ENCODE measurements at places on chromosomes 5 and 9.

DNA sequence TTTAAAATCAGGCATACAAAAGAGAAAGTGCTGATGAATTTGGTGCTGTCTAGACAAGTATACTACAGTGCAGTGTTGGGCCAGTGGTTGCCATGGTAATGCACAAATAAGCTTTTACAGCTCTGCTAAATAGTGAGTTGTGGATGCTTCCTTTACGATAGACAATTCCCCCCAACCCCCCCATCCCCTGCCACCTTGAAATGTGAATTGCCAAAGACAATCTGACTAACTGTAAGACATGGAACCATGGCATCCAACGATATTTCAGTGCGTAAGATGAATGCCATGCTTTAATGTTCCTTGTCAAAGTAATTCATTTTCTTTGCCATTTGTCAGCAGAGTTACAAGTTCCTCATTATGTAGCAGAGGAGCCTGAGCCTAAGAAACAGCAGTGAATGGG lies 91.5 kb upstream of the NREP start:
- DNase-seq = no peak

DNA sequence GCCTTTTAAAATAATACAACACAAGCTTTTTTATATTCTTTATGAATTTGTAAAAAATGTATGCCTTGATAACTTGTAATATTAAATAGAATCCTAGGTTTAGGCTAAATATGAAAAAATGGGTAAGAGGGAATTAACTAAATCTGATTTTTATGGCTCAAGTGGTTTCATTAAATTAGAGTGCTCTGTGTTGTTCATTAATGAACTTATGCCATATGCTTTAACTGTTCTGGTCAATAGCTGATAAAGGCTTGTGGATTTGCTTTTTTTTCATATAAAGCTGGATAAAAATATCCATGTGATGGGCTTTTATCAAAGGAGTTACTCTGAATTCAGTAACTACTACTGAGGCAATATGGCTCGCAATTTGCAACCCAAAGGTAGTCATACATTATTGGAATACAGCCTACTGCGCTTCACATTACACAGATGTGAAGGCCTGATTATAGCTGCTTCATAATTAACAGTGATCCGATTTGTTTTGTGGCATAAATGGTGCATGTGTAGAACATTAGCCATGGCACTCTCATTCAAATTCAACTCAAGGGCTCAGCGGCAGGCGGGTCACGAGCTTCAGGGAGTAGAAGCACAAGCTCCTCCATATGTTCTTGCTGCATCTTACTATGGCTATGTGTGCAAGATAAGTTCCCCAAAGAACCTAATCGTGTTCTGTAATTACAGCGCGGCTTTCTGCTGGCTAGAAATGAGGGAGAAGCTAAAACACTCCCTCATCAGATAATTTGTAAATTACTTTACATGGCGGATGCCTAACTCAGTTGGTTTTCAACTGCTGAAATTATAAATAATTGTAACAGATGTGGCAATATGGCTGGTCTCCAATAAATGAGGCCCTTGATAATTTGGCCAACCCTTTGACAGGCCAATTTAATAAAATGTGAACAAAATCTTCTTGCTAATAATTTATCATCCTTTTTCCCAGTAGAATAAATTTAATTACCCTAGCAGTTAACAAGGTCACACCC lies 188.3 kb downstream of the CNTLN start:
- DNase-seq = no peak

DNA sequence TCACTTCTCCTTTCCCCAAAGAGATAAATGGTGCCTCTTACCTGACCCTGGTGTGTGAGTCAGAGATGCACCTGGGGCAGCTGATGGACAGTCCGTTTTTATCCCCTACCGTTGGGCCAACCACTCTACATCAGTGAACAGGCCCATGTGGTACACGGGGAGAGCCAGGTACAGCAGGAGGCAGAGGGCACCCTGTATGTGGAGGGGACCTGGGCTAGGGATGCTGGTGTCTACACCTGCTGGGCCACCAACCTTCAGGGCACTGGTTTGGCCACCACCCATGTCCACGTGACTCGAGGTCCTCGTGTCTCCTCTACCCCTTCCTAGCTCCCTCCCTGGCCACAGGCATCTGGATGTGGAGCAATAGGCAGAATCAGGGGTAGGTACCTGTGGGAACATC lies 22.7 kb upstream of the ANXA6 start:
- no peak for DNase-seq

DNA sequence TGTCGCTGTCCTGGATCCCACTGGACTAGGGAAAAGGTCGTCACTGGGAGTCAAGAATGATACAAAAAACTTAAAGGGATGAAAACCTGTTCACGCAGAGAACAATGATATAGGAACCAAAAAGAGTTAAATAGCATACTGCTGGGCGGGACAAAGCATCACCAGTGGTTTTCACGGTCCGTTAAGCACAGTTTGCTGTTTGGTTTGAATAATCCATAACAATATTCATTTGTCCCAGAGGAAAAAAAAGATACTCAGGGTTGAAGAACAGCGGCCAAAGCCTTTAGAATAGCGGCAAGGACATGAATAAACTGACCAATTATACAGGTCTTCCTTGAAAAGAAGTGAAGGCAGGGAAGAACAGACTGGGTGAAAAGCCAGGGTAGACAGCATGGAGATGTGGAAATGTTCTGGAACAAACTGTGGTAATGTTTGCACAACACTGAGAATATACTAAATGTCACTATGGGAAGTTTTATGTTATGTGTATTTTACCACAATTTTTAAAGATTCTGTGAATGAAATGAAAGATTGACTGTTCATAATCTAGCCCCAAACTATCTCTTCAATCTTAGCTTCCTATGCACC lies 60.8 kb downstream of the MTMR12 start:
- DNase-seq = no peak

DNA sequence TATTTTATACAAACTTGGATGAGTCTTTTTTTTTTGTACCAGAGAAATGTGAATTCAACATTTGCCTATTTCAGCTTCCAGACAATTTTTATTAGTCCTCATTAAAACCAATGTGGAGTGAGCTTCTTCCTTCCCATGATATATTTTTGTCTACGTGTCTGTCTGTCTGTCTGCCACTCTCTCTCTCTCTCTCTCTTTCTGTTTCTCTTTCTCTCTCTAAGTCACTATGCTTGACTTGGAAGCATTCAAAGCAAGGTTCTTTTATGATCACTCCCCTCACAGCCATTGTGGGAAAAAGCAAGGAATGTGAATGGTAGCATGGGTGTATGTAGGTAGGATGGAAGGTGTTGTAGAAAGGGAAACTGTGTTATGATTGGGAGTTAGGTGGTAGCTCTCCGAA lies 80.2 kb downstream of the SNCAIP start:
- DNase-seq = no peak

- no peak for DNase-seq
Measured at GRCh38 chr5:148418511-148418910, 34.8 kb downstream of the FBXO38 start.

DNA sequence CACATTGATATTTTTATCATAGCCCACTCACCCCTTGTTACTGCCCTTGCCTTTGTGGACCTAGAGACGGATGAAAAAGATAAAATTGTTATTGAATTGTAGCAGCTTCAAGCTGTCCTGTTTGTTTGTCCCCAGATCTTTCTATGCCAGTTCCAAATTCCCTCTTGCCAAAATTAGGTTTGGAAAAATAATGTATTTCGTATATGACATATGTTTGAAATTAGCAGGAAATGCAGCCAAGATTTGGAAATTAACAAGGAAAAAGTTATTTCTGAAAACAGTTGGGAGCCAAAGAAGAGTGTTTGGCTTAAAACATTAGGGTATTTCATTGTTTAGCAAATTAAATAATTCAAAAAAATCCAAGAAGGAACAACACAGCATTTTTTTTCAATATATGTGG lies 33.5 kb downstream of the SPATA31D1 start:
- DNase-seq = no peak

GRCh38 chr5:14574891-14575508 lies 6.6 kb upstream of the OTULINL start:
- DNase-seq = no peak

GRCh38 chr9:100100146-100100667 lies 1.2 kb downstream of the INVS start:
- no peak for DNase-seq

DNA sequence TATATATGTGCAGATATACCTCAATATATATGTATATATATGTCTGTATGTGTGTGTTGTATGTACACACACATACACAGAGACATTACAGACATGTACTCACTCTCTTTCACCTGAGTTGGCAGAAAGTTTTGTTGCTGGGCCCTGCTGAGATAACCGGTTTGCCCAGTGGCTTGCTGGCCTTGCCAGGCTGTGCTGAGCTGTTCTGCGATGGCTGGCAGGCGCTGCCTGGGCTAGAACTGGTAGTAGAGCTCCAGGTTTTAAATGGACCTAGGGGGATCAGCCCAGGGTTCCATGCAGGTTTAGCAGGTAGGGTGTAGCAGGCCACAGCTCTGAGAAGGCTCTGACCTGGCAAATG lies 394.3 kb downstream of the GADD45G start:
- no peak for DNase-seq

- DNase-seq = no peak
Measured at GRCh38 chr9:134172198-134173126, 8.1 kb upstream of the RNU6ATAC start.

DNA sequence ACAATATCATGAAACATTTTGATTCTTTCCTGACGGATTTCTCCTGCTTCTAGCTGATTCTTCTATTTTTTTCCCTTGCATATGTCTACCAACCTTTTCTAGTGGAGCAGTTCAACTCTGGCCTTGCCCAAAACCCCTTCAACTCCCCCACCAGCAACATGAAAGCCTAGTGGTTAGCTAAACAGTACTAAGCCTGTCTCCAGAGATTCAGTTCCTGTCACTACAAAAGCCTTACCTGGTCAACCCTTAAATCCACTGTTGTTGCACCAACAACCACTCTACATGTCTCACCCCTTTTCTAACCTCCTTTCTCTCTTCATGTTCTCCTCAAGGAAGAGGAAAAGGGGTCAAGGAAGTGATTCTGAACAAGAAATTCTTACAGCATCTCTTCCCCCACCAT lies 74.8 kb upstream of the PIK3R1 start:
- no peak for DNase-seq

GRCh38 chr5:74183041-74183440 lies 457.5 kb downstream of the ENC1 start:
- DNase-seq = no peak

- DNase-seq = no peak
Measured at GRCh38 chr5:57501414-57502201, 19.0 kb upstream of the ACTBL2 start.

DNA sequence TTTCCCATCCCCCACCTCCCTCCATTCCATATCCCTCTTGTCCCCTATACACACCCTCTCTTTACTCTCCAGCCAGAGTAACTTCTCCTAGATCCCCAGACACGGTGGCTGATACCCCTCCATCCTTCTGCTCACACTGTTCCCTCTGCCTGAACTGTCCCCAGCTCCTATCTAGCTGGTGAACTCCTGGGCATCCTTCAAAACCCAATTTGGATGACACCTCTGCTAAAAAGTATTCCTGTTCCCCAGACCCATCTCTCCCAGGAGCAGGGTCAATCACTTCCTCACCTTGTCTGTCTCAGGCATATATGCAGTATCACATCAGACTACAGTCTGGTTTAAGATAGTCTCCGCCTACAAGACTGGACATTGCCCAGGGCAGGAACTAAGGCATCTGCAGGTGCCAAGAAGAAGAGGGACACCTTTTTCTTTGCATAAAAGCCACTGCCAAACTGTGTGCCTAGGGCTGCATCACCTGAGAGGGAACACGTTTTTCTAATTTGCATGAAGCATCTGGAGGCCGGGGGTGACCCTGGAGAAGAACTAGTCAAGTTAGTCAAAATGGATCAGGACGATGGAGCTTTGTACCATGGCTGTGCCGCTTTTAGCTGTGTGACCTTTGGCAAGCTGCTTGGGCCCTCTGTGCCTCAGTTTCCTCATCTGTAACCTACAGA lies 27.1 kb downstream of the NR5A1 start:
- DNase-seq = no peak

Data from T-helper 1 cell (primary cell).